ENCODE measurements at places on chromosomes 11 and 22.

DNA sequence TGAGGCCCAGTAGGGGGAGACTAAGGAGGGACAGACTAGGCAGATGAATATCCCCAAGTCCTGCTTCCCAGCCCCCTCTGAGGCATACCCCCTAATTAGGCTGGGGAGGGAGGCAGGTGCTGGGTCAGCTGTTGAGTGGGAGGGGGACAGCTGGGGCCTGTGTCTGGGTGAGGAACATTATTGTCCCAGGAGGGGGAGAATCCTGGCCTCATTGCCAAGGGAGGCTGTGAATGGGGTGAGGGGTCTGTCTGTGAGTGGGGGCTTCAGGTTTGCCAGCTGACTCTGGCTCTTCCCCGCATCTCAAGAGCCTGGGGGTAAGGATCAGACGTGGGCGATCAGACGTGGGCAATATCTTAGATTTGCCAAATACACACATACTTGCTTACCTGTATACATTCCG, 2.1 kb downstream of the INPPL1 start:
- no peak for DNase-seq

- no peak for DNase-seq
These were observed 52.3 kb downstream of the RASSF10 start for GRCh38 chr11:13061294-13061990.

DNA sequence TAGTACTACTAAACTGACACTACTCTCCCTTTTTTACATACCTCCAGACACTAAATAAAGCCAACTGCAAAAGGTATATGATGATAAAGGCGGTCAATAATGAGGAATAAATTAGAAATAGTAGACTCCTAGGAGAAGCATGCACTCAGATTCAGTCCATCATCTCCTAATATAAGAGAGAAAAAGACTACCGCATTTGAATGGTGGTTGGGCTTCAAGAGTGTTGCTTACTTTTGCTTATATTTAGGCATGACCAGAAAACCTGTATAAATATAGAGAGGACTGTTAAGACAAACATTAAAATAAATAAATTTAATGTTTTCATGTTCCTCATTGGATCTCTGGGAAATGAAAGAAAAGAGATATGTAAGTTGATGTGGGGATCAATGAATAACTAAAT, 1137.0 kb downstream of the FAM181B start:
- DNase-seq = no peak

- DNase-seq = peak; percentile 25
These were observed 19.6 kb upstream of the PISD start for GRCh38 chr22:31681349-31682345.

GRCh38 chr11:28981381-28981780, 873.2 kb downstream of the METTL15 start:
- no peak for DNase-seq

DNA sequence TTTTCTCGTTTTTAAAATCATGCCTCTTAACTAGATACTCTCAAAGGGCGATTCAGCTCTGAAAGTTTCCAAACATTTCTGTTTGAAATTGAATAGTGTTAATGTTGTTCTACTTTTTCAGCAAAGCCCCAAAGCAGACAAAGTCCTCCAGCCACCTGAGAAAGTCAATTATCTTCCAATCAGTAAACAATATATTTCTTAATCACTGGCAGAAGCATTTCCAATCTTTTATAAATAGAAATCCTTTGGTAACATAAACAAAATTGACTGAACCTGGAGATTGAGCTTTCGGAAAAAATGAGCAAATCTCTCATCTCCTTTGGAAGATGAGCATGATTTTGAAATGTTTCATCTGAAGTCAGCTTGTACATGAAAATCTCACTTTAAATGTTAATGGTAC, 84.4 kb upstream of the FIBIN start:
- no peak for DNase-seq

DNA sequence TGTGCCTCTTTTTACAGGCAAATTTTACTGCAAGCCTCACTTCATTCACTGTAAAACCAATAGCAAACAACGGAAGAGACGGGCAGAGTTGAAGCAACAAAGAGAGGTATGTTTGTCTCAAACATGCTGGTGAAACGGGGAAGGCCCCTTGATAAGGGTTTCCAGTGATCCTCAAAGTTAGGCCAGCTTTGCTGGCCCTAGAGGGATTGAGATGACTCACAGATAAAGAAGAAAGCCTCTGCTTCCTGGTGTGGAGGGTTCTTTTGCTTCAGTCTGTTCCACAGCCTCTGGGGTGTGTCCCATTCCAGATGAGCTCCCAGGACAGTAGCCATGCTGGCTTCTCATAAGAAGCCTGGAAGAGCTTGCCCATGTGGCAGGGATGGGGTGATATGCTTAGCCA, 118.9 kb upstream of the PARVA start:
- DNase-seq = no peak

DNA sequence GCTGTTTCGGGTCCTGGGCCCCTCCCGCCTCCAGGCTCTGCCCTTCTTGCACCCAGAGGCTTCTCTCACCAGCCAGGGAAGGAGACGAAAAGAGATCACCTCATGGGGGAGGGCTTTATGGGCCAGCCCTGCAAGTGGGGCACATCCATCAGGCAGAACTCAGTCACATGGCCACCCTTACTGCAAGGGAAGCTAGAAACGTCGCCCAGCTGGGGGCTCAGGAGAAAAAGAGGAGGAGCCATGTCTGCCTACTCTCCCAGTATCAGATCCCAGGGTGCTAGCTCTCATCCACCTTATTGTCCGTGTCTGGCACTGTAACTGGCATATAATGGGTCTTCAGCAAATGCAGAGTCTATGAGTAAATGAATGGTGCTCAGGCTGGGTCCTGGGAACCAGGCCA, 24.2 kb downstream of the MFNG start:
- no peak for DNase-seq

DNA sequence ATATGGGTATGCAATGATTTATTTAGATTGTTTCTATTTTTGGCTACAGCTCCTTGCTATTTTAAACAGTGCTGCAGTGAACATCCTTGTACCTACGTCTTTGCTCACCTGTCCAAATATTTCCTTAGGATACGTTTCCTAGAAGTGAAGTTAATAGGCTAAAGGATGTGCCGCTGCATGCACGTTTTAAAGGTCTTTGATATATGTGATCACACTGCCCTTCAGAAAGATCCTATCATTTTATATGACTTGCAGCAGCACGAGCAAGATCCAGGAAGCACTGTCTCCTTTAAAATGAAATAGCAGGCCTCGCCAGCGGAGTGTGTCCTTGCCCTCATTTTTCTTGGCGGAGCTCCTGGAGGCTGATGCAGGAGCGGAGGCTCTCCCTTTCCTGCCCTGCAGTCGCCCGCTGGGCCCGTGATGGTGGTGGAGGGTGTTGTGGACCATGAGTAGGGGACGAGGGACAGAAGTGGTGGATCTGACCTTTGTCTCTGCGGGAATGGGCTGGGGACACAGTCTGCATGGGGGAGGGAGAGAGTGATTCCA, 19.4 kb downstream of the RPS6KA4 start:
- no peak for DNase-seq

DNA sequence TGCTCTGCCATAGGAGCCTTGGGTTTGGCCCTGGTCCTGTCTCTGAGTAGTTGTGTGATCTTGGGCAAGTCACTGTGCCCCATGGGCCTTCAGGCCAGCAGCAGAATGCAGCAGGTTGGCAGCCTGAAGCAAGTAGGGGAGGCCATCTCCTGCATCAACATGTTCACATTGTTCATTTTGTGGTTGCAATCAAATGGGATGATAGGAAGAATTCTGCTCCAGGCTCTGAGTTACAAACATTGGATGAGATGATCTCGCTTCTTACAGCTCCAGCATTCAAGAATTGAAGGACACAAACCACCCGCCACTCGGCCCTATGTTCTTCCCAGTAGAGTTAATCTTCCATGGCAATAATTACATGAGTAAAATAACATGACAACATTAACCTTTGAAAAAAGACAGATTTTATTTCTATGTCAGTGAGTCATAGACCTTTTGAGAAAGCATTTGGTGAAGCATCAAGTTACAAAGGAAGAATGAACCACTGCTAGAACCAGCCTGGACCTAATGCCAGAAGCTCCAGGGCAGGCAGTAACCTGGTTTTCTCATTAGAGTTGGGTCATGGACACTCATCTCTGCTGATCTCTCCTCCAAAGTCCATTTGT, 308.3 kb upstream of the NCAM1 start:
- DNase-seq = no peak

GRCh38 chr22:22895776-22896445, 8.3 kb downstream of the IGLL5 start:
- no peak for DNase-seq

DNA sequence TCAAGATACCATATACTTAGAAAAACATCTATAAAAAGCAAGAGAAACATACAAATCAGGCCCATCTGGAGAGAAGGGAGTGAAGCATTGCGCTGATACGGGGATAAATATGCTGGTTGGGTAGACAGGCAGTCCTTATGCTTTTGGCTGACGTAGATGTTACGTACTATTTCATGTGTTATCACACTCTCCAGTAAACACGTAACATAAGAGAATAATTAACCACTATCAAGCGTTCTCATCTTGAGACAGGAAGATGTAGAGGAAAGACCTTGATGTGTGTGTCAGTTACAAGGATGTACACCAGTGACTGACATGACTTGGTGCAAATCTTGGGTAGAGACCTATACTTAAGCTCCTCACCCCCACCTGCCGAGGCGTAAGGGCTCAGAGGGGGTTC, 86.7 kb upstream of the PRODH start:
- no peak for DNase-seq

- DNase-seq = no peak
These were observed 14.7 kb upstream of the APOBEC3A start for GRCh38 chr22:38942702-38943101.

GRCh38 chr22:23300476-23300875, 120.2 kb downstream of the BCR start:
- no peak for DNase-seq

DNA sequence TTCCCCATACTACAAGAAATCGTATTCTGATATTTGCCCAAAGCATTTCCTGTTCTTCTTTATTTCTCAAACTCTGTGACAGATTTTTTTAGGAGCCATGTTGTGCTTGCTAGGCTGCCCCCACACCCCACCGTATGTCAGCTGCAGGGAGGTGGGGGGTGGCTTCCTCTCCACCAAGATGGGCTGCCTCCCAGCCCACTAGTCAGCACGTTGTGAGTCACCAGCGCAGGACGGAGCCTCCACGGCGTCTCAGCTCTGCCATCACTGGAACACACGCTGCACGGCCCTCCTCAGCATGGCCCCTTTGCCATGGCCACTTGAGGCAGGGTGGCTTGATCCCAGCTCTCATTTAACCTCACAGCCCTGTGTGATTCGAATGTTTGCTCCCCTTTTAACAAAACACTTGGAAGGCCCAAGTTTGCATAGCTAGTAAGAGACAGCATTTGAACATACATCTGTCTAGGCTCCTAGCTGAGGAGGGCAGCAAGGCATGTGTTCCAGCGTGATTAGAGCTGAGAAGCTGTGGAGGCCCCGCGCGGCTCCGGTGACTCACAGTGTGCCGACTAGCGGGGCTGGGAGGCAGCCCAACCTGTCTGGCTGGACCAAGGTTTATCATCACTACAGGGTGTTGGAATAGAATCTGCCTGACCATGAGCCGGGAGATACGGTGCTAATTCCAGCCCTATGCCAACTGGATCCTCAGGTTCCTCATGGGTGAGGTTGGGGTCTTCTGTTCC, 180.7 kb upstream of the NCAM1 start:
- DNase-seq = no peak

DNA sequence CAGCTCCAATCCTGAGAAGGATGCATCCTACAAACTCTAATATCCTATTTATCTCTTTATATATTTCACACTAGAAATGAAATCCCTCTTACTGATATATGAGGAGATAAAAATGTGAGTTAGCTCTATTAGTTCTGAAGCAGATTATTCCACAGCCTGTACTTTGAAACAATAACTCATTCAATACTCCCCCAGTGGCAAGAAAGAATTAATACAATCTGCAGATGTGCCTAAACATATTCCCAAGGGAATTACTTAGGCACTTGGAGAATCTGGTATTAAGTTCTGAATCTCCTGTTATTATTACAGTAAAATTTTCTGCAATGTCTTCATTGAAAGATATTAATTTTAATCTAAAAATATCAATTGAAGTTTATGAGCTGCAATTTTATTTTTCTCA, 59.4 kb downstream of the DDI1 start:
- no peak for DNase-seq

- DNase-seq = no peak
These were observed 912 bp downstream of the VPS51 start for GRCh38 chr11:65096926-65097325.

GRCh38 chr11:8922691-8923090, 10.1 kb downstream of the C11orf16 start:
- DNase-seq = no peak

DNA sequence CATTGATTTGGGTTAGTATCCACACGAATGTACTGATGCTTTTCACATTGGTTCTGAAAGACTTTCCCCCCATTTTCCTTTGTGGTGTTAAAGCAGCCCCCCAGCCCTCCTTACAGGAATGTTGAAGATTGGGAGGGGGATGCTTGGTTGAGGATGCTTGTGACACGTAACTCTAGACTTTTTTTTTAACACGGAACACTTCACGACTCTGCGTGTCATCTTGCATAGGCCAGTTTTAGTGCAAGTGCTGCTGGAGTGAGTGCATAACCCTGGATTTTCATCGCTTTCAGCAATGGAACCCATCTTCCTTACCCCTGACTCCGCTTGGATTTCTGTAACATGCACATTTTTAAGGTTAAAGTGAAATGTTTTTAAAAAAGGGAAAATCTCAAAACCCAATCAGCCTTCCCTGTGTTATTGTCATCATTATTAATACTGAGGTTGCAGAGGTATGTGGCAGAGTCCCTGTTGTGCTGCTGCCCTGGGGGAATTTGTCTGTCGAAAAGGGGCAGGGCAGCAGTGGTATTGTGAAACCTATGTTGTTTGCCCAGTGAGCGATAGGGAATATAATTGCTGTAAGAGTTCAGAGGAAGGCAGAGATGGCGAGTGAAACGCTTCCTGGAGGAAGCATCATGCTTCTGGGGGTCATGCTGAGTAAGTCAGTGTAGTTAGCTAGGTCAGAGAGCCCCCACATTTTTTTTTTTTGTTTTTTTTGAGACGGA, 12.1 kb downstream of the CECR2 start:
- no peak for DNase-seq

DNA sequence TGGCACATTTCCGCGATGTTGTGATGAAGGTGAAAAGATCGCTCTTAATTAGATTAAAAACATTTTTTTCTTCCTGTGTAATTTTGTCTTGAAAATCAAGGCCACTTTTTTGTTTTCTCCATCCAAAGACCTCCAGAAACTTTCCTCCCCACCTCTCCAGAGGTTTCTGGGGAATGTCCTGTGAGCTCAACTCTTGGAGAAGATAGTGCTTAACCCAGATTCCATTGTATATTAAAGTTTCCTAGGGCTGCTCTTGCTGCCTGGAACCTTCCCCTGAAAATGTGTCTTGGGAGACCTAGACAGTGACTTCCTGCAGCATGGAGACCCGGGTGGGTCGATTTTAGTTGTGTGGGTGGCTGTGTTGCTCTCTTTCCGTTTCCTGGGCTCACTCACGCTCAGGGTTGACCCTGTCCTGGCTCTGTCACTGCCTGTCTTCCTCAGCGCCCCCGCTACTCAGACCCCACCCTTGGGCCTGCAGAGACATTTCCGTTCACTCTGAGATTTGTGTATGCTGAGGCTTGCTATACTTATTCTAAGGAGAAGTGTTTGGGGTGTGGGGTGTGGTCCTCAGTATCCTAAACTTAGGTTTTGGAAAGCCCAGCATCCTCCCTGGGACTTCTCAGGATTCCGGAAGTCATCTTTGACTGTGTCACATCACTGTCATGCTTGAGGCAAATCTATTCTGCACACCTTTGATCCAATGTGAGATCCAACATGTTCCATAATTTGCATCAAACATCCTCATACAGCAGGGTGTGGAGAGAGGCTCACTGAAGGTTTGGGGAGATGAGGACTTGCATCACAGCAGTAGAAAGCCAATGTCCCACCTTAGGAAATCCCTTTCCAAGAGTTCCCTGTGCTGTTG, 47.2 kb downstream of the KCNQ1OT1 start:
- peak; percentile 1 for DNase-seq
